ENCODE measurements at places on chromosomes 4 and X.

- DNase-seq = no peak
These were observed 44.9 kb downstream of the JADE1 start for GRCh38 chr4:128854433-128854832.

GRCh38 chr4:83821493-83821892, 285.6 kb downstream of the GPAT3 start:
- no peak for DNase-seq

- no peak for DNase-seq
These were observed 1.0 kb downstream of the SH3KBP1 start for GRCh38 chrX:19886375-19886774.

DNA sequence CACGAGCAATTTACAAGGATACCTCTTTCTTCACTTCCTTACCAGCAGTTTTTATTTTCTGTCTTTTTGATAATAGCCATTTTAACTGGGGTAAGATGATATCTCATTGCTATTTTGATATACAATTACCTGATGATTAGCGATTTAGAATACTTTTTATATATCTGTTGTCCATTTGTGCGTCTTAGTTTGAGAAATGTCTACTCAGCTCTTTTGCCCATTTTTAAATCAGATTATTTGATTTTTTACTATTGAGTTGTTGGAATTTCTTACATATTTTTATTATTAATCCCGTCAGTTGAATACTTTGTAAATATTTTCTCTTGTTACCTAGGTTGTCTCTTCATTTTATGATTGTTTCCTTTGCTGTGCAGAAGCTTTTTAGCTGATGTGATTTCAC, 1.5 kb upstream of the SPIN2A start:
- no peak for DNase-seq

DNA sequence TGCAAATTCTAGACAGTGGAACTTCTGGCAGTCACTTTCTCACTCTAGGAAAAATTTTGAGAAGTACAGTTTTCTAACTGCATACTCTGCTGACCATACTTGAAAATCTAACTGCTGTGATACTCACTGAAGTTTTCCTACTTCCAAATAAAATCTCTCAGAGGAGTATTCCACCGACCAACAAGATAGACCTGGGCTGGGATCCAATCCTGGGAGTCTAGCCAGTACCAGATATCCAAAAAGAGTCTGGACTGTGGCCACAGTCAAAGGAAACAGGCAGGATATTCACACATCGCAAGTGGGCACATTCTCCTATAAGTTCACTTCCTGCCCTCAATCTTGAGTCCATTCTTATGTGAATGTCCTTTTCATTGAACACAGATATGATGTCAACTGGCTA, 1138.7 kb upstream of the PCDH7 start:
- no peak for DNase-seq

DNA sequence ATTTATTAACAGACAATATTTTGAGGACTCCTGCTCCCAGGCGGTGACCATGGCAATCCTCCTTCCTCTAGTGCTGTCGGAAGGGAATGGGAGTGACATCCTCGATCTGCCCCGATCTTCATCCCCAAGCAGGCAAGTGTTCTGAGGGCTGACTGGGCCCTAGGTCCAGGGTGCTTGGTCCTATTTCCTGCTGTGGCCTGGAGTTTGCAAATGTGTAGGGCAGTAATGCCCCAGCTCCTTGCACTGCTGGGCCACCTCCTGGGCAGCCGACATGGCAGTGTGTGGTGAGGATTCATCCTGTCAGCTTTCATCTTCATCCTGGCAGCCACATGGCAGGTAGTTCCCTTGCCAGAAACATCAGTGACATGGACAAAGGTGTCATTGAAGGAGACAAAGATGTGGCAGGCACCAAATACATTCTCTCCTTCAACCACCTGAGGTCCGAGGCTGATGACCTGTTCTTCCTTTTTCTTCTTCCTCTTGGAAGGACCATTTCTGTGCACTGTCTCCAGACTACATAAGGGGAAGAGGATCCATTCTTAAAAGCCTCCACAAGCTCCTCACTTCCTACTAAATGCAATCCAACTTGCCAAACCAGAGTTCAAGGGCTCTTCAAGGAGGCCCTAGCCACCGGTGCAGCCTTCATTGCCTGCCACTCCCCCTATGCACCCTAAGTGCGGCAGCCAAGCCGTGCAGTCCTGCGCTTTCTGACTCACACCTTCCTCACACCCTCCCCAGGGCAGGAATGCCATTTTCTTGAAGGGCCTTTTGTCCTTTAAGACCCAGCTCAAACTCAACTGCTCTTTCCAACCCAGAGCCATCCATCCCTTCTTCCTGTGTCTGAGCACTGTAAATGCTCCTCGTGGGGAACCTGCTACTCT, 65.7 kb downstream of the TMEM154 start:
- no peak for DNase-seq

DNA sequence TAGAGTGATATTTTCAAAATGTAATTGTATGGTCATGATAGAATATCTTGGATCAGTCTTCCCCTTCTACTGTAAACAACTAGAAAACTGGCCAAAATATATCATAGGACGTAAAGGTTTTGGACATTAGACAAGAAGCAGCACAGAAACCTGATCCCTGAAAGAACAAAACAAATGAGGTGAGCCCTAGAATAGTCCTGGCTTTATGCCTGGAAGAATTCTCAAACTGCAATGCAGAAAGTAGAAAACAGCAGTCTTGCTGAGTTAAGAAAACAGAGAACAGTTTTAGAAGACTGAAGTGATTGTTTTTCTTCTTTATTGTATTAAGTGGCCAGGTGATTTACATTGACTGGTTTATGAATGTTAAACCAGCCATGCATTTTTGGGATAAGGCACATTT, 19.5 kb downstream of the NSUN7 start:
- no peak for DNase-seq

- DNase-seq = no peak
These were observed 65.2 kb downstream of the TRIM2 start for GRCh38 chr4:153269218-153269990.

DNA sequence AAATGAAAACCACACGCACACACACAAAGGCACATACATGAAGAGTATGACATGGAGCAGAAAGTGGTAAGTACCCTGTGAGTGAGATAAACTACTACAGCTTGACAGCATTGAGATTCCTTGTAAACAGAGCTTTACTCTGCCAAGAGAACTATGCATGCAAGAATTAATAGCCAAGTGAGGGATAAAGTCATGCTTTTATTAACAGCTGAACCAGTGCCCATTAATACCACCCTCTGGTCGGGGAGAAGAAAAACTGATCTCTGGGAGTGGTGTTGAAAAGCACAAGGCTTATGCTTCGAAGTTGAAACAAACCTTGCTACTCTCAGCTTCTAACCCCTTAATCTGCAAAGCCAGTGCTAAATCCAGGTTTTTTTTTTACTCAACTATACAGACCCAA, 95.9 kb upstream of the C1QTNF7 start:
- DNase-seq = no peak

DNA sequence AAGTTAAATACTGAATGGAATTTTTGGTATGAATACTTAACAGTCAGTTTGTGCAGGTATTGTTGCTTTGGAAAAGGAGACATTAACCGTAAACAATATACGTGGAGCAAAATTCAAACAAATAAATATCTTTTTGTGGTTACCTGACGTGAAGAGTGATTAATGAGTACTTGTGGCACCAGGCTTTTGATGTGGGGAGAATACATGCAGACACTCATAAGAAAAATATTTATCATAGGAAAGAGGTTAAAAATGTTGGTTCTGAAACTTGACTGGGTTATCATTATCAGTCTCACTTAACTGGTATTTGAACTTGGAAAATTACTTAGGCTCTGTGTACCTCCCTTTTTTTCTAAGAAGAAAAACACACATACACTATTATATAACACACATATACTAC, 136.4 kb upstream of the NDST4 start:
- no peak for DNase-seq

DNA sequence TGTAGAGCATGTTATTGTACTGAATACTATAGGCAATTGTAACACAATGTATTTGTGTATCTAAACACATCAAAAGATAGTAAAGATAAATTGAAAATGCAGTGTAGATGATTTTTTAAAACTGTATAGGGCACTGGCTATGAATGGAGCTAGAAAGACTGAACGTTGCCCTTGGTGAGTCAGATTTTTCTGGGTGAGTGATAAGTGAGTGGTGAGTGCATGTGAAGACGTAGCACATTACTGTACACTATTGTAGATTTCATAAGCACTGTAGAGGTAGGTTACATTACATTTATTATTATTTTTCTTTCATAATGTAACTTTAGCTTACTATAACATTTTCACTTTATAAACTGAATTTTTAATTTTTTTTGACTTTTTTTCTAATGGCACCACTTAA, 1491.6 kb downstream of the TECRL start:
- DNase-seq = no peak

DNA sequence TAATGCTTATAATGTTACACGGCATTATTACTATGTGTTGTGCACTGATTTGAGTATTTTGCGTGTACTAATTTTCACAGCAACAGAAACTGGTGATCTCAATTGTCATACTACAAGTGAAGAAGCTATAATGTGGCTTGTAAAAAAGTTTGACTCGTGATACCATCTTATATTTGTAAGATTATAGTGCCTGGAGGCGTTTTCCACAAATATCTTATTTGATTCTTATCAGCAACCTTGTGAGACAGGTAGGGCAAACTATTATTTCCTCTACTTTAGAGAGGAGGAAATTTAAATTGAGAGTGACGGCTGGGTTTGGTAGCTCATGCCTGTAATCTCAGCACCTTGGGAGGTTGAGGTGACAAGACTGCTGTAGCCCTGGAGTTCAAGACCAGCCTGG, 4.5 kb downstream of the CUL4B start:
- no peak for DNase-seq

DNA sequence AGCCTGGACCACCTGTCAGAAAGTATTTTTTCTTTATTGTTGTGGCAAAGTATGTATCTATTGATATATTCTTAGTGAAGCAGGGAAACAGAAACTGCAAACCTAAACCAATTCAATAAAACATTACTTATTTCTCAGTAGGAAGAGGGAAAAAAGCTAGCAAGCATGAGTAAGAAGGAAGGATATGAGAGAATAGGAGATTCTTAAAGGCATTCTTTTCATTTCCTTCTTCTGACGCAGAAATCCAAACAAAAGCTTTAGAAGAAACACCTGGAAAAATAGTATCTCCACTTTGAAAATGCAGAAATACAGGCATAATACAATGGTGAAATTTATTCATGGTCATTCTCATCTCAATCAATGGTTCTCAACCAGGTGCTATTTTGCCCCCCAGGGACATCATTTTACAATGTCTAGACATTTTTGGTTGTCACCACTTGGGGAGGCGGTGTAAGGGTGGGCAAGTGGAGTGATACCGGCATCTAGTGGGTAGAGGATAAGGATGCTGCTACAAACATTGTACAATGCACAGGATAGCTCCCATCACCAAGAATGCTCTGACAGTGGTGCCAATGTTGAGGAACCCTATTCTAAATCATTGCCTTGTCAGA, 21.7 kb upstream of the ATXN3L start:
- DNase-seq = no peak

GRCh38 chr4:38785041-38785790, 2.4 kb upstream of the TLR10 start:
- no peak for DNase-seq

GRCh38 chrX:87338510-87338909, 179.1 kb upstream of the KLHL4 start:
- no peak for DNase-seq

GRCh38 chr4:94302191-94302590, 40.4 kb downstream of the HPGDS start:
- DNase-seq = no peak

- DNase-seq = no peak
These were observed 136.0 kb downstream of the GABRB1 start for GRCh38 chr4:47167081-47168035.

DNA sequence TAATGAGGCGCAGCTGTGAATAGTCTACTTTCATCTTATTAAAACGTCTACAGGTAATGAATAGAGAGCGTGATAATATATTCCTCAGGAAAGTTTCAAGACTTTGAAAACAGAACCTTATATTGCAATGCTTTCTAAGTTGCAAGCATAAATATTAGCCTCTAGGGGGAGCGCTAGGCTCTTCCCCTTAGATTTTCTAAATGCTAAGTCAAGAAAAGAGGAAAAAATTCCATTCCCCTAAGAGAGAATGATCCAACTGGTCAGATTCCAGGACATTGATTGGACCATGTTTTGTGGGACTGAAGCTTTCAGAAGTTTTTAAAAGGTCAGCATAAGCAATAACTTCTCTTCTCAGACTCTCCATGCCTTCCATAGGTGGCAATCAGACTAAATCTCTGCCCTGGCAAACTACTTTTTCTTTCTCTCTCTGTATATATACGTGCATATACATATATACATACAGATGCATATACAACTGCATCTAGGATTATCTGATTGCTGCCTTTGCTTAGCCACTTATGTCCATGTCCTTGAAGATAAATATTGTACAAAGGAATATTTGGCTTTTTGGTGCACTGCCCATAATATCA, 492.9 kb downstream of the INPP4B start:
- DNase-seq = no peak

GRCh38 chr4:113116414-113117357, 67.2 kb downstream of the ANK2 start:
- DNase-seq = no peak

DNA sequence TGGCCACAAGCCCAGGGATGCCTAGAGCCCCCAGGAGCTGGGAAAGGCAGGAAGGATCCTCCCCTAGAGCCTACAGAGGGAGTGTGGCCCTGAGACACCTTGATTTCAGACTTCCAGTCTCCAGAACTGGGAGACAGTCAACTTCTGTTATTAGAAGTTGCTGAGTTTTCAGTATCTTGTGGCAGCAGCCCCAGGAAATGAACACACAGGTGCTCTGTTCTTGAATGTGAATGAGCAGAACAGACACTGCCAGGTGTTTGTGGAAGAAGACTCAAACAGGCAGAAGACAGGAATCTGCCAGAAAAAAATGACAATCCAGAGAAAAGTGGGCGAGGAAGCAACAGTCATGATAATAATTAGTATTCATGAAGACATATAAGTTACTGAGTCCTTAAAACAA, 64.5 kb upstream of the STS start:
- no peak for DNase-seq

DNA sequence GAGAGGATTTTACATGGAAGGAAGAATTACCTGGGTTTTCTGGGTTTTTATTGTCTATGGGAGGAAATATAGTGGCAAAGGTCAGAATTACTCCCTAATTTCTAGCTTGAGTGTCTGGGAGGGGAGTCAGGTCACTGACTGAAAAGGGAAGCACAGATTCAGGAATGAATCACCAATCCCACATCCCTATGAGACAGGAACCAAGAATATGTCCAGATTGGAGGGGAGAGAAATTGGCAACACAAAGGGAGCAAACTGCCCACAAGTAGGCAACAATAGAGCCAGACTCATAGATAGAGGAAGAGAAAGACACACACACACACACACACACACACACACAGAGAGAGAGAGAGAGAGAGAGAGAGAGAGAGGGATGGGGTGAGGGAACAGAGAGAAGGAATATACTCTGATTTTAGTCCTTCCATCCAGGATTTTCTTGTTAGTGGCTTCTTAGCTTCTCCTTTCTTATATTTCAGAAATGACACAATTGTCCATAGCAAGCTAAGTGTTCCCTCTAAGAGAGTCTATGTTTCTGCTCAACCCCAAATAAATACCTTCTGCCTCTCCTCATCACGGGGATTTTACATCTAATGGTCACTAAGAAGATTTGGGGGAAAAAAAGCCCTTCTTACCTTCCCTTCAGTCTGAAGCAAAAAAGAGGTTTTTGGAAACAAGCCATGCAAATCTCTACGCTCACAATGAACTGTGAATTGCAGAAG, 12.0 kb downstream of the P2RY10 start:
- DNase-seq = no peak

GRCh38 chr4:170671171-170671570, 581.4 kb upstream of the AADAT start:
- DNase-seq = no peak

Data from stimulated activated CD8-positive, alpha-beta memory T cell treated with anti-CD3 and anti-CD28 coated beads, Interleukin-4, amount 100 ng/mL, for 4 hours (primary cell).